ENCODE measurements at places on chromosomes 13 and 19.

DNA sequence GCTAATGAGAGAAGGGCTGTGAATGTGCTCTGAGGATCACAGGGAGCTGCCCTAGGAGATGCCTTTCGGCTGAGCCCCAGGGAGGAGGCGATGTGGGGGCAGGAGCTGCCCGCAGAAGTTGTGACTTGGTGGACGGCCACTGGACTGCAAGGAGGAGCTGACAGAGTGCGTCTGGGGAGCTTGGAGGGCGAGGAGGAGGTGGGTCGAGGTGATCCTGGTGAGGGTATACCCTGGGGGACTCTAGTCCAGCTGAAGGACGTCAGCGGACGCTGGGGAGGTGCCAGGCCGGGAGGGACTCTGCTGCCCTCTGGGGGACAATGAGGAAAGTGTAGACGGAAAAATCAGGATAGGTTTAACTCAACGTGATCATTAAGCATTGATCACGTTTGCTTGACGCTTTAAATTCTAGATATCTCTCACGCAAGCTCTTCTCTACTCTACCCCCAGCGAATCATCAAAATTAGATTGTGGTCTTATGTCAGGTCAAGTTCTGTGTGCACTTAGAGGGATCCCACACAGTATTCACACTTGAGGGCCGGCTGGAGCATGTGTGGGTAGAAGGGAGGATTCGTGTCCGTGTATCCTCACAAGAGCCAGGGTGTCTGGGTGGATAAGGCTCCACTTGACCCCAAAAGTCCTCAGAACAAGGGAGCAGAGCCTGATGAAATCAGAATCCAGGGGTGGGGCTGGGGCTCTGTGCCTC lies 3.3 kb upstream of the CEACAM7 start:
- DNase-seq, result no peak

- no peak for DNase-seq
Measured at GRCh38 chr13:75521956-75522355, 15.7 kb downstream of the COMMD6 start.

DNA sequence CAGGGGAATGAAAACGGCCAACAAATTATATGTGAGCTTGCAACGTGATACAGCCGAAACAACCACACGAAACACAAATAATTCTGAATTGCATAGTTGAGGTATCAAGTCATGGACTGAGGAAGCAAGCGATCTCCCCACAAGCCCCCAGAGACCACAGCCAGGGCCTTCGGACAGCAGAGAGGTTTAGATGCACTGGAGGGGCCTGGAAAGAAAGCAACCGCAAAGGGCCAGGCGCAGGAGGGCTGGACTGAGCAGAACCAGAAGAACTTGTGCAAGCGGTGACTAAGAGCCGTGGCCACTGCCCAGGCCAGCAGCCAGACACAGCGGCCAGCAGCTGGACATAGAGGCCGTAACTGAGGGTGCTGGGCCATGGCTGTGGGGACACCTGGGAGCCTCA lies 131.4 kb downstream of the TNFRSF19 start:
- no peak for DNase-seq

DNA sequence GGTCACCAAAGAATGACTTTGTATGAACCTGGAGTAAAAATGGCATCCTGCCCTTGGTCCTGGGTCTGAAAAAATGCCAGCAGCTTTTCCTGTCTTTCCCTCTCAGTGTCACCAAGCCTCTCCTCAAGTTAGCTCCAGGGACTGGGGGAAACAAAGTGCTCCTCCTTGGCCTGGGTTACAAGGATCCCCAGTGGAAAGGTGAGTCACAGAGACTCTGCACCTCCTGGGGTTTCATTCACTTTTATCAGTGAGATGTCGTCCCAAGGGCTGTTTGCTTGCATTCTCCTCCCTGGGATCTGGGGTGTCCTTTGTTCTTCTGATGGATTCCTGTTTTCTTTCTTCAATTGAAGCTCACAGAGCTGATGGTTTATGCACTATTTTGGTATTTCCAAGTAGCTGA lies 93.2 kb upstream of the CSNK1A1L start:
- no peak for DNase-seq

DNA sequence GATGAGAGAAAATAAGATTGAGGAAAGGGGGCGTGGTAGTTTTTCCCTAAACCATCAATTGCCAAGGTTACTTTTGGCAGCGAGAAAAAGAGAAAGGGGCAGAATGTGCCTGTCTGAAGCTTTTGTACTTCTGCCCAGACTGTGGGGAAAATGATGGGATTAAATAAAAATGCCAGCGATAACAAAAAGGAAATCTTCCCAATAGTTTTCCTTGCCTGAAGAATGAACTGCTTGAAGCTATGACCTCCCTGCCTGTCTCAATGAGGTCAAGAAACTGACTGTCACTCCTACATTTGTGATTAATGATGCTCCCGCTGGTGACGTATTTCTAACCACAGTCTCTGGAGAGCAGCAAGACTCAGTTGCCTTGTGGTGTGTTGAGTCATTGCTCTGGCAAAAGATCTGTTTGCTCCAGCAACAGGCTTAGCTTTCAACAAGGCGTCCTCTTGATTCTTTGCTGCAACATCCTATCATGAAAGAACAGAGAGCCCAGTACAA lies 1051.5 kb downstream of the DIAPH3 start:
- no peak for DNase-seq

GRCh38 chr13:112690283-112690929 lies 568 bp downstream of the ATP11A start:
- peak; percentile 45 for DNase-seq

GRCh38 chr19:38691938-38692457 lies 44.5 kb downstream of the ACTN4 start:
- DNase-seq, result no peak

Measured in NCI-H187 (cell line).